ENCODE measurements at places on chromosomes 16 and 17.

DNA sequence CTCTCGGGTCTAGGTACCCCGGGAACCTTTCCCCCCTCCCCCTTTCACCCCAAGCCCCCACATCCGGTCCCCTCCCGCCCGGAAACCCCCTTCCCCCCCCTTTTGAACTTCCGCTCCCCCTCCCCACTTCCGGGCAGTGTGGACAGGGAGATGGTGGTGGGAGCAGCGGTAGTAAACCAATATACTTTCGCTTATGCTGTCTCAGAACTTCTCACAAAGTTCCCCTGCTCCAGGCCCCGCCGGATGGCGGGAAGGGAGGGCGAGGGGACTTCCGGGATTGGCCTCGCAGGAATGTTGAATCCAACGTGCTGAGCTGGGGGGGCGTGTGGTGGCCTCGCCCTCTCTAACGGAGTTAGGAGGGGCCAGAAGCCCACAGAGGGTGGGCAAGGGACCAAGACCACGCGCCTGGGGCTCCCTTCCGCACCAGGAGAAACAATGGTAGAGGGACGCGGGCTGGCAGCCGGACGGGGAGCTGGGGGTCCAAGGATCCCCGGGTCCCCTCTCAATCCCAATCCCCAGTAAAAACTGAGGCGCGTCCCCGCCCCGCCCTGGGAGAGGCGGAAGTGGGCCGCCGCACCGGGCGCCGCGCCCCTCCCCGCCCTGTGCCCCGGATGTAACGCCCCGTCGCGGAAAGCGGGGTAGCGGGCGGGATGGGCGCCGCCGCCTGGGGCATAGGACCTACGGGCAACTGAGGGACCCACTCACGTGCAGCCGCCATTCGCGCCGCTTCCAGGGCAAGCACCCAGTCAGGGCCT is 742 bp downstream of the PFN1 start:
- peak; percentile 44 for DNase-seq

DNA sequence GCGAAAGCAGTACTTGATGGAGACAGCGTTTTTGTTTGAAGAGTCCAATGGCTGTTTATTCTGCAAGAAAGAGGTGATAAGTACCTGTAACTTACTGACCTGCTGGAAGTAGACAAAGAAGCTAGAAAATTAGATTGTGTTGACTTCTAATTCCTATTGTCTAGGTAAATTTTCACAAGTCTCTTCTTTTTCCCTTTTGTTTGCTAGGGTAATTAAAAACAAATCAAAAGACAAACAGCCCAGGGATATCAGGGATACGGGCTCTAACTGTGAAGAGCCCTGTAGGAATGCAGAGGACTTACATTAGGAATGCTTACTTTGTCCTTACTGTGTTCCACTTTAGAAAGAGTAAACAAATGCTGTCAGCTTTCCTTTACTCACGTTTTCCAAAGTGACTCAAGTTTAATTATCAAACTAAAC is 7.0 kb downstream of the PSME3IP1 start:
- no peak for DNase-seq

DNA sequence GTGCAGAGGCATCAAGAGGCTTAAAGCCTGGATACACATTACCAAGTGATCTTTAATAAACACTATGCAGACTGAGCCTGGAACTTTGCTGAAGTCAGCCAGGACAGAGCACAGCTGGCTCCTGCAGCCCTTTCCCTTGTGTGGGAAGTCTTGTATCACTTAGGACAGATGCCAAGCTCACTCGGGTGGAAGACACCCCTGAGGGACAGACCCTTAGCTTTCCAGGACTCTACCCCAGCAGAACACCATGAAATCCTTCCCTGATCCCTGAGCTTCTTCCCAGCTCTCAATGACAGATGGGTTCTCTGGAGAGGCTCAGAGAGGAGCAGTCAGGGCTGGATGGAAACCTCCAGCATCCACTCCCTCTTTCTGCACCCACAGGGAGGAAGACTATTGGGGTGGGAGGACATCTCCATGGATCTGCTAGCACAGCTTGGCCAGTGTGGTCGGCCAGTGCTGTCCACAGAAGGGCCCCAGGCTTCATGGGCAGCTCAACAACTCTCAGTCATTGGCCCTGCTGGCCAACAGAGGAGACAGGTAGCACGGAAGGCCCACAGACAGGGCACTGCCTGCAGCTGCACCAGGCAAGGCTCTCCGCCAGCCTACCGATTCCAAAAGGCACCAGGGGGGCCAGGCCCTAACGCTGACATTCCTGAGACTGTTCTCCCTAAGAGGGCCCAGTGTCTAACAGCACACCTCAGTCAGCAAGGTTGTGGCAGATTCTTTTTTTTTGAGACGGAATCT is 15.9 kb downstream of the RAB5C start:
- no peak for DNase-seq

GRCh38 chr17:10907370-10907769 is 69.5 kb upstream of the PIRT start:
- no peak for DNase-seq

- DNase-seq: peak; percentile 65
Observed at GRCh38 chr17:72976971-72977770, 115.3 kb downstream of the SLC39A11 start.

DNA sequence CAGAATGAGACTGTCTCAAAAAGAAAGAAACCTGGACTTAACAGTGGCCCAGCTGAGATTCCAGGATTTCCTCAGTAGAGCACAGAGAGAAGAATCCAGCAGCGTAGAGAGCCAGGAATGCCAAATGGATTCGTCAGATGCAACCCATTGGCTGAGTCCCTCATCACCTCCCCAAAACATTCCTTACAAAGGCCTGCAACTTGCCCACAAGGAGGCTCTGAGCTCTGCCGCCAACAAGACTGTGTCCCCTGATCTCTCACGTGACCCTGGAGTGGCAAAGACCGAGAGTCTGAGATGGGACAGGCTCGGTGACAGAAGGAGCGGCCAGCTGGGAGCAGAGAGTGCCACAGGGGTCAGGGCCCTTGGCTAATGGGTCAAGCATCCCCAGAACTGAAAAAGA is 6.9 kb upstream of the CHMP6 start:
- DNase-seq: no peak

DNA sequence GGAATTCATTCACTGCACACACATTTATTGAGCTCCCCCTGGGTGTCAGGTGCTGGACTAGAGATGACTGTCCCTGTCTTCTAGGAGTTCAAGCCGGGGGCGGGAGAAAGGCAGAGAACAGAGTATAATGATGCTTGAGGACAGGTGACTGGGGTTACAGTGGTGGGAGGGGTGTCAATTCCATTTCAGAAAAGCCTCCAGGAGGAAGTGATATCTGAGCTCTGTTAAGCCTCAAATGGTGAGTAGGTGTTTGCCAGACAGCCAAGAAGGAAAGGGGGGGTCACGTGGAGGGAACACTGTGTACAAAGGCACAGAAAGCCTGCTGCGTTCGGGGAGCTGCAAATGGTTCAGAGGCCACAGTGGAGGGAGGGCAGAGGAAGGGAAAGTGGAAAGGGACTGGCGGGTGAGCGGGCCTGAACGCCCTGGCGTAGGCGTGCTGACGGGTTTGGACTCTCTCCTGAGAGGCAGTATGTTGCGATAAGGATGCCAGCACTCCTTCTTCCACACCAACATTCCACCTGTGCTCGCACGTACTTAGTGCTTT is 9.7 kb upstream of the NXPH3 start:
- DNase-seq: peak; percentile 58

DNA sequence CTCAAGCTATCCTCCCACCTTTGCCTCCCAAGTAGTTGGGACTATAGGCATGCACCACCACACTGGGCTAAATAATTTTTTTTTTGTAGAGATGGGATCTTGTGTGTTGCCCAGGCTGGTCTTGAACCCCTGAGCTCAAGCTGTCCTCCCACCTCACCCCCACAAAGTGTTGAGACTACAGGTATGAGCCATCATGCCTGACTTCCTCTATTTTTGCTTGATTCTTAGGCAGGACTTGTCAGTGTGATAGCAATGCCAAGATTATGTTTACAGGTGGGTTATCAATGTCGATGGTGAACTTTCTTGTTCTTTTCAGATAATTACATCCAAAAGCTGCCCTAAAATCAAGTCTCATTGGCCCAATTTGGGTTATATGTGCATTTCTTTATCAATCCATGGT is 96.9 kb downstream of the HS3ST4 start:
- DNase-seq: no peak

DNA sequence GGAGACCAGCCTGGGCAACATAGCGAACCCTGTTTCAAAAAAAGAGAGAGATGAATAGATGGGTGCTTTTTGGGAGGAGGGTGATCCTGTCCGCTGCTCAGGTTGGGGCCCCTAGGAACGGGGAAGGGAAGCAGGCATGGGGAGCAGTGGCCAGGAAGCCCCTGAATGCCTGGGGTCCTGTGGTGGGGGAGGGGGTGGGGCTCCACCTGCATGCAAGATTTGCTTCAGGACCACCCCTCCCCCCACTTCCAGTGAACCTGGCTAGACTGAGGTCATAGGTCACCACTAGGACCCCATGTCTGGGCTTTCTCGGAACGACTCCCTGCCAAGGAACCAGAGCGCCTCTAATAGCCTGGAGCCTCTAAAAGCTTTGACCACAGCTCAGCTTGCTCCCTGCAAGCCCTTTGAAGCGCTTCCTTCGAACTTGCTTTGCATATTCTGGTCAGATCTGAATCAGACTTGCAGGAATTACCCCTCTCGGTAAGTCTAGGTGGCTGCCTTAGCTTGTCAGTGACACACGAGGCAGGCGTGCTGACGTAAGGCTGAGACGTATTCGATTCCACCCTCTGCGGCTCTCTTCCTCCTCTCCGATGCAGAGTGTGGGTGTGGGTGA is 3.7 kb downstream of the SOCS3 start:
- peak; percentile 67 for DNase-seq

- peak; percentile 11 for DNase-seq
Observed at GRCh38 chr16:5882087-5882640, 784.6 kb upstream of the EEF2KMT start.

- DNase-seq: no peak
Observed at GRCh38 chr17:48546137-48546923, 1.4 kb upstream of the HOXB2 start.

DNA sequence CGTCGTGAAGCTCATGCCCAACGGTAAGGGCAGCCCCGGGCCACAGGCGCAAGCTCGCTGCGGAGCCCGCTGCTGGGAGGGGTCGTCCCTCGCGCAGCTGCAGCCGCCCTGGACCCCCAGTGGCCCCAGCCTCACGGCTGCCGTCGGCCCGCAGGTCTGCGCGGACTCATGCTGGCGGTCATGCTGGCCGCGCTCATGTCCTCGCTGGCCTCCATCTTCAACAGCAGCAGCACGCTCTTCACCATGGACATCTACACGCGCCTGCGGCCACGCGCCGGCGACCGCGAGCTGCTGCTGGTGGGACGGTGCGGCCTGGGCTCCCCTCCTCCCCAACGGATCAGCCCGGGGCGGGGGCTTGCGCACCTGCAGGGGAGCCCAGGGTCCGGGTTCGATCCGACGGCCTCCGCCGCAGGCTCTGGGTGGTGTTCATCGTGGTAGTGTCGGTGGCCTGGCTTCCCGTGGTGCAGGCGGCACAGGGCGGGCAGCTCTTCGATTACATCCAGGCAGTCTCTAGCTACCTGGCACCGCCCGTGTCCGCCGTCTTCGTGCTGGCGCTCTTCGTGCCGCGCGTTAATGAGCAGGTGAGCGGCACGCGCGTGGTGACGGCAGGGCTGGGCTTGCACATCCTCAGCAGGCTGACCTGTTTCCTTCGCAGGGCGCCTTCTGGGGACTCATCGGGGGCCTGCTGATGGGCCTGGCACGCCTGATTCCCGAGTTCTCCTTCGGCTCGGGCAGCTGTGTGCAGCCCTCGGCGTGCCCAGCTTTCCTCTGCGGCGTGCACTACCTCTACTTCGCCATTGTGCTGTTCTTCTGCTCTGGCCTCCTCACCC is 5.8 kb downstream of the SLC5A2 start:
- DNase-seq: no peak

- no peak for DNase-seq
Observed at GRCh38 chr16:65154321-65154720, 32.5 kb upstream of the CDH11 start.

DNA sequence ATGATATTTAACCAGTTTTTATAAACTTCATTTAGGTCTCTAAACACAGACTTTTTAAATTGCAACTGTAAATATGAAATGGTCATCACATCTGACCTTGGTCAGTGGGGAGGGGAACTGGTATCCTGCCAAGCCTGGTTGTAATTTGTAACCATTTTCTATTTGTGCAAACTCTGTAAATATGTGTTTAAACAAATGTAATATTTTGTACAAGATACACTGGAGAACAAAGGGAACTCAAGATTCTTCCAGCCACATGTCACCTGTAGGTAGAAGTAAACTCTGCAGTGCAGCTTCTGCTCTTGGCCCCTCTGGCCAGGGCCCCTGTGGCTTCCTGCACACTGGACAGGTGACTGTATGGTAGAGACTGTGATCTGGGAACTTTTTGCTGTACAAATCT is 35.8 kb downstream of the AKAP1 start:
- no peak for DNase-seq

DNA sequence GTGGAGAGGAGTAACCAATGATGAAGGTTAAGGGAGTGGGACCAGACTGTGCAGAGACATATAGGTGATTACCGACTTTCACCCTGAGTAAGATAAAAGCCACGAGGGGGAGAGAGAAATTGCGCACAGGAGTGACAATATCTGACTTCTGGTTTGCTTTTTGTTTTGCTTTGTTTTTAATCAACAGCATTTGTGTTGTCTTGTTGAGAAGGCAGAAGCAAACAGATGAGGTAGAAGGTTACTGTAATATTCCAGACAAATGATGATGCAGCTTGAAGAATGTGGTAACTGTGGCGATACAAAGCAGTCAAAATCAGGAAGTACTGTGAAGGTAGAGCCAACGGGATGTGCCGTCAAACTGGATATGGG is 7.5 kb downstream of the PELP1 start:
- DNase-seq: no peak

DNA sequence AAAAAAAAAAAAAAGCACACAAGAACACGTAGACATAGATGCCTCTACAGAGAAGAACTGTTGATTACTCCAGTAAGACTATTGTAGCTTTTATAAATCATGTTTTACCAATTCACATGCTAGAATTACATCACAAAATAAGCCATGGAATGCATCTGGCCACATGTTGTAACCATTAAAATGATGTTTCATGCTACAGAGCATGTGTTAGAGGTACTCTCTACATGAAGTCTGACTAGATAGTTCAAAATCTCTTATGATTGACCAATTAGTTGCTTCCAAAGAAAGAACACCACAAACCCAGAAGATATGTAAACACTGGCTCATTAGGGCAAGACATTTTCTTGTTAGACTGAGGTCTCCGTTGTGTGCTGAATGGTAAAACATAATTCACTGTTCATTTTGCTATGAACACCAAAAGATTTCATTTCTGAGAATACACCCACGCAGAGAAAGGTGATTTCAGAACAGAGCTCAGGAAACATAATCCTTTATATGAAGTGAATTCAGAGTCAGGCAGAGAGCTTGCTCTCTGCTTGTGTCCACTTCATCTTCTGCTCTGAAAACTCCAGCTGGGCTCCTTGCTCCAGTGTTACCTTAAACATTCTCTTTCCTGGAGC is 411.4 kb upstream of the SOX9 start:
- no peak for DNase-seq

DNA sequence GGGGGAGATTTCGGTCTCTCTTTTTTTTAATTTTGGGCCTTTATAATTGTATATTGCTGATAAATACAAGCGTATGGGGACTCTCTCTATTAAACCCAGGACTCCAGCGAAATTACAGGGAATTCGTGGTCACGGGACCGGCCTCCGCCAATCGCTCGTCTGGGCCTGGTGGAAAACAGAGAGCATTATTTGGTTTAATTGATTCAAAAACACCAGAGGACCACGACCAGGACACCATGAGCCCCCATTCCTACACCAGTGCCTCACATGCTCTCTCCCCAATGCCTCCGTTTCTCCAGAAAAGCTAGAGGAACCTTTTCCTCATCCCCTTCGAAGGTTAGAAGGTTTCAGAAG is at the start of gene HOXB2:
Gene HOXB2, minus strand, starts transcription at position 88 of the 354 bp plus-strand sequence. CDS start 198 bp downstream, outside the sequence.
- no peak for DNase-seq

GRCh38 chr17:40063187-40063771 is 514 bp downstream of the THRA start:
- DNase-seq: peak; percentile 94

GRCh38 chr16:27080895-27081294 is 14.2 kb downstream of the C16orf82 start:
- DNase-seq: peak; percentile 13
